ENCODE measurements at places on chromosomes 2 and 18.

- DNase-seq, result no peak
Observed at GRCh38 chr2:240195316-240195861, 54.9 kb upstream of the OTOS start.

GRCh38 chr2:179511105-179511789 is 246.6 kb upstream of the SESTD1 start:
- DNase-seq, result no peak

GRCh38 chr2:5756272-5756671 is 64.1 kb downstream of the SOX11 start:
- DNase-seq, result no peak

DNA sequence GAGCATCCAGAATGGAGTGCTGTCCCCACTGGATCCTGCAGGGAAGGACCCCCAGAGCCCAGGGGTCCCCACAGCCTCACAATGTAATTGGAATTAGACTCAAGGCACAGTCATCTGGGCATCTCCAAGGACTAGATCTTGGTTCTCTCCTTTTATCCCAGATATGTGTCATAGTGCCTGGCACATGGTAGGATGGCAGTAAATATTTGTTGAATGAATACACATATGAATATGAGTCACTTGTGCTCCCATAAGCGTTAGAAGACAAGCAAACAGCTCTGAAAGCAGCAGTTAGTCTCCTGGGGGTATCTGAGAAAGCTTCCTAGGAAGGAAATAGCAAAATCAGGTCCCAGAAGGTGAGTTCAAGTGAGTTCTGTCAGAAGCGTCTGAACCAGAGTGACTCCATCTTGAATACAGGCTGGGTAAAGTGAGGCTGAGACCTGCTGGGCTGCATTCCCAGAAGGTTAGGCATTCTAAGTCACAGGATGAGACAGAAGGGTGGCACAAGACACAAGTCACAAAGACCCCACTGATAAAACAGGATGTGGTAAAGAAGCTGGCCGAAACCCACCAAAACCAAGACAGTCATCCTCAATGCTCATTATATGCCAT is 234.1 kb upstream of the ID2 start:
- DNase-seq, result no peak

DNA sequence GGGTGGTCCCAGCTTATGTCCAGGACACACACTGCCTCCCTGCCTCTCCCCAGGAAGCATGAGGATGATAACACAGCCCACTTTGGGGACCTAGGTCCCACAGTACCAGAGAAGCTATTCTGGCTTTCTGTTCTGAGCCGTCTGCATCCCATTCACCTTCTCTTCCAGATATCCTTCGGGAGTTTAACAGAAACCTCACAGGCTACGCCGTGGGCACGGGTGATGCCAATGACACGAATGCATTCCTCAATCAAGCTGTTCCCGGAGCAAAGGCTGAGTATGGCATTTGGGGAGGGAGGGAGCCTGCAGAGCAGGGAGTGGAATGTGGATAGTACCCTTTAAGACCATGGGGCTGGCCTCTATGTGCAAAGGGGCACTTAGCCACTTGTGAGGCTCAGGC is 102.6 kb downstream of the PLB1 start:
- no peak for DNase-seq

DNA sequence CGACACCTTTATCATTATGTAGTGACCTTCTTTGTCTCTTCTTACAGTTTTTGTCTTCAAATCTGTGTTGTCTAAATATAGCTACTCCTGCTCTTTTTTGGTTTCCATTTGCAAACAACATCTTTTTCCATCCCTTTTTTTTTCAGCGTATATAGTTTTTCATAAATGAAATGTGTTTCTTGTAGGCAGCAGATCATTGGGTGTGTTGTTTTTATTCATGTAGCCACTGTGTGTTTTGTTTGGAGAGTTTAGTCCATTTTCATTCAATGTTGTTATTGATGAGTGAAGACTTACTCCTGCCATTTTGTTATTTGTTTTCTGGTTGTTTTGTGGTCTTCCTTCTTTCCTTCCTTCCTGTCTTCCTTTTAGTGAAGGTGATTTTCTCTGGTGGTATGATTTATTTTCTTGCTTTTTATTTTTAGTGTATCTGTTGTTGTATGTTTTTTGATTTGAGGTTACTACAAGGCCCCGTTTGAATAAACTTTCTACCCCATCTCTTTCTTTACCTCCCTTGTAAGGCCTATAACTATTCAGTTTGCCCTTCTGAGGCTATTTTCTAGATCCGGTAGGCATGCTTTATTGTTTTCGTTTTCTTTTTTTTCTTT is 81.4 kb downstream of the FAM117B start:
- DNase-seq, result no peak

All from activated effector memory CD4-positive, alpha-beta T cell treated with Interleukin-2 at 50 U/mL for 16 hours (primary cell).